ENCODE measurements at places on chromosomes 2 and 18.
A peak's percentile ranks its signal among the peaks of the same experiment; 100 is the strongest.

GRCh38 chr18:48024881-48025660 lies 94.6 kb upstream of the SMAD2 start:
- DNase-seq: no peak

DNA sequence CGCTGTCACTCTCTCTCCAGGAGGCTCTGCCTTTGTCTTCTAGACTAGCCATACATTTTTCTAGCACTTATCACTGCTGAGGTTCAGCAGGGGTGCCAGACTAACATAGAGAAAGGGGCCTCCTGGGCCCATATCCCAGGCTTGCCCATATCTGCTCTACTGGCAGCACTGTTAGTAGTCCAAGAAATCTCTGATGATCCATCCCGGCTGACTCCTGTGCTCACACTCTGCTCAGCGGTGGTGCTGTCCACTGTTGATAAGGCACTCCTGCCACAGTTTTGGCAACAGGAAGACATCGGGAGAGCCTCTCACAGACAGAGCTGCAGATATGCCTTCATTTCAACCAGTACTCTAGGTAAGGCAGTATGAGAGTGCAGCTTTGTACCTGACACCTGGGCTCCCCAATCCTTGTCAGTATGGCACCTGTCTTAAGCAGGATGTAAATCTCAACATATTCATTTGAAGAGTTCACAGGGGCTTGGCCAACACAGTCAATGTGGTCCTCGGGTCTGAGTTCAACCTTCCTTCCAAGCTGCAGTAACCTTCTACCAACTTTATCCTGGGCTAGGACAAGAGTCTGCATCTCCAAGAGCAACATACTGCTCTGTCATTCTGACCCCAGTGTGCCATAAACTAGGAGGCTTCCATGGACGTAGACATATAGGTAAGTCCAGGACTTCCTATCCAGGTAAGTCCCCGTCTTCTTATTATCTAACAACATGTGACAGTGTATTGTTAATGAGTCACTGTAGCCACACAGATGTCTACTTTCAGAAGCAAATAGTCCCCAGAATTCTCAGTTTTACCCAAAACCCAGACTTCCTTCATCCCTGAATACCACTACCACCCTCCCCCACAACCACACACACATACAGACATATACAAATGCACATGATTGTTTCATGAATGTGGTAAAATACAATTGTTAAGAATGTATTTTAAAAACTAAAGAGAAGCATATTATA lies 16.2 kb downstream of the KLF7 start:
- peak; percentile 45 for DNase-seq

GRCh38 chr2:218036371-218036770 lies 32.7 kb upstream of the RUFY4 start:
- no peak for DNase-seq

DNA sequence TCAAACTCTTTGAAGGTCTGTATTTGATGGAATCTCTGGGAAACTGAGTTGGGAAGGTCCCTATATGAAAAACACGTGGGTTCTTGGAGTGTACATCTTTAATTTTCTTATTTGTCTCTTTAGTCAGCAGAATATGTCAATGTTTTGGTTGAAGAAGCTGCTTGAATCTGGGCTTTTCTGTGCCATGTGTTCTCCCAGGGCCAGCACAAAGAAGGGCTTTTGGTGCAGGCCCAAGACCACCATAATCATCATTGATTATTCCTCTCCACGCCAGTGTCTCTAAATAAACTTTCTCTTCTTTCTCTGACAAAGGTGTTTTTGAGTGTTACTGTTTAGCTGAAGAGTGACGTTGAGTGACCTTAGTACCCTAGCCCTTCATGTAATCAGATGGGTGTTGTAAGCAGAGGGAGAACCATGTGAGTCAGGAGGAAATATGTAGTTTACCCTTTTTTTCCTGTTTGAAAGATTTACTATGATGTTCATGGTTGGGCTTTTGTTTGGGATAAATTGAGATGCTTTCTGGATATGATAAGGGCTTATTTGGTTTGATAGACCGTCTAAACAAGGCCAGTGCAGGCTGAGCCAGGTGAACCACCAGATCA lies 11.6 kb upstream of the TNP1 start:
- DNase-seq: no peak

Data from ovary (tissue), 10 donors.